HTR-8/SVneo (cell line): ENCODE measurements at places on chromosomes 7 and 10.

DNA sequence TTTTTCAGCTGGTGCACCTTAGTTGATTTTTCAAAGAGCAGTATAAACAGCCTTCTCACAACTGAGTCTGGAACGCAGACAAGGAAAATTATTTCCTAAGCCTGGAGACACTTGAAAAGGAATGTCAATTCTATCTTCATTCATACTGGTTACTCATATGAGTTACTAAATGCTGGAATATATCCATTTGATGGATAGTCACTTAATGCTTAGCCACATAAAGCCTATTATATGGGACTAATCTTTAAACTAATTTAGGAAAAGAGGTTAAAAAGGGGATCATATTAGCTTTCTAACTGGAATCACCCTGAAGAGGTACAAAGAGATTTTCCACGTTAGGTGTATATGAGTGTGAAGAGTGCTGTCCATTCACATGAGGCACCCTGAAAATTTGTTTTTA, 1.7 kb upstream of the HOXA4 start:
- no peak for DNase-seq

GRCh38 chr7:756928-757560, 30.0 kb upstream of the PRKAR1B start:
- no peak for DNase-seq

GRCh38 chr10:28947171-28947570, 269.9 kb downstream of the BAMBI start:
- no peak for DNase-seq

GRCh38 chr7:143126146-143126545, 5.7 kb upstream of the PIP start:
- DNase-seq: no peak

- DNase-seq: no peak
These were observed 66.5 kb downstream of the UBE2H start for GRCh38 chr7:129886167-129886817.

DNA sequence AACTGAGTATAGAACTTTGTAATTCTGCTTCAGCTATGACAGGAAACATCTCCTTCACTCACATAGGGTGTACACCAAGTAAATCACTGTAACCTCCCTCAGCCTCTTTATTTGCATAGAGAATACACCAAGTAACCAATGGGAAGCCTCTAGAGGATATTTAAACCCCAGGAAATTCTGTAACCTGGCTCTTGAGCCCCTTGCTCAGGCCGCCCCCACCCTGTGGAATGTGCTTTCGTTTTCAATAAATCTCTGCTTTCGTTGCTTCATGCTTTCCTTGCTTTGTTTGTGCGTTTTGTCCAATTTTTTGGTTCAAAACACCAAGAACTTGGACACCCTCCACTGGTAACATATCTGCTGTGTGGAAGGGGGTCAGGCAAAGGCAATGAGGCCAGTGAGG, 60.2 kb downstream of the CLRN3 start:
- DNase-seq: no peak

DNA sequence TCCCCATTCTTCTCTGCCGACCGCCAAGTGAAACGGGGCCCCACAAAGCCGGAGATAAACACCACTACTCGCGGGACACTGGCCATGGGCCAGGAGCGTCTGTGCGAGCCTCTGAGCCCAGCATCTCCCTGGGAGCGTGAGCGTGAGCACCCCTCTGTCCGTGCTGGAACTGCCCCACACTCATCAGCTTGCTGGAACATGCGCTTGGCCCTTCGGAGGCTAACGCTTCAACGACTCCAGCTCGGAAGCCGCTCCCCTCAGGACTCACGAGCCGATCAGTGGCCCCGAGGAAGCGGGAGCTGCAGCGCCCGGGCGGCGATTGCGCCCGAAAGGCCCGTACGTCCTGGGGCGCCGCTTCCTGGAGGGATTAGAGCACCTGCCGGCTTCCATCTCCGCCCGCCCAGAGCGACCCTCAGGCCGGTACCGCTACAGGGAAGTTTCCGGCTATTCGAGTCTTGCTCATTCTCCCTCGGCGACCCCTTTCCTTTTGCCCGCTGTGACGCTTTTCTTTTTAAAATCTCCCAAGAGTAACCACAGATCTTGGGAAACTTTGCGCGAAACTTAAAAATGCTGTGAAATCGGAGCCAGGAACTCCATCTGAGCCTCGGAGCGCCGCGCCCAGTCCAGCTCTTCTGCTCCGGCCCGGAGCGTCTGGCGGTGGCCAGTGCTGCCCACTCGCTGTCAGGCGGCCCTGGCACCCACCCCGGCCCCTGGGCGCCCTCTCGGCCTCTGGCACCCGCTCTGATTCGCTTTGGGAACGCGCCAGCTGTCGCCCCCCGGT, 1.0 kb downstream of the TLL2 start:
- no peak for DNase-seq

DNA sequence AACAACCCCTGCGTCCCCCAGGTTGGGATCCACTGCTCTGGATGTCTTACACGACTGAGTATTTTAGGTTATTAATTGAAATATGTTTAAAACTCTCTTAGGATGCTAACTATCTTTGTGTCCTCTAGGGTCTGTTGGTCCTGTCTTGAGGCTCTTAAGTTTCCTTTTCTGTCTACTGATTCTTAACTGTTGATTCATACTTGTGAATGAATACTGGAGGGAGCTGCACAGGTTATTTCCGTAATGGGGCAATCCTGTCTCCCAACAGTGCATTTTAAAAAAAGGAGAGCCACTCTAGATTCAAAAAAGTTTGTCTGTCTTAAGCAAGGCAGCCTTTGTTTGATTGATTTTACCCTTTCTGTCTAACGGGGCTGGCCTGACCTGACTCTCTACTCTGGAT, 237.6 kb upstream of the POM121L12 start:
- no peak for DNase-seq

- DNase-seq: no peak
These were observed 74.2 kb downstream of the RHOBTB1 start for GRCh38 chr10:60869652-60870415.

GRCh38 chr10:37856881-37857286, 526 bp downstream of the ZNF248 start:
- DNase-seq: no peak

DNA sequence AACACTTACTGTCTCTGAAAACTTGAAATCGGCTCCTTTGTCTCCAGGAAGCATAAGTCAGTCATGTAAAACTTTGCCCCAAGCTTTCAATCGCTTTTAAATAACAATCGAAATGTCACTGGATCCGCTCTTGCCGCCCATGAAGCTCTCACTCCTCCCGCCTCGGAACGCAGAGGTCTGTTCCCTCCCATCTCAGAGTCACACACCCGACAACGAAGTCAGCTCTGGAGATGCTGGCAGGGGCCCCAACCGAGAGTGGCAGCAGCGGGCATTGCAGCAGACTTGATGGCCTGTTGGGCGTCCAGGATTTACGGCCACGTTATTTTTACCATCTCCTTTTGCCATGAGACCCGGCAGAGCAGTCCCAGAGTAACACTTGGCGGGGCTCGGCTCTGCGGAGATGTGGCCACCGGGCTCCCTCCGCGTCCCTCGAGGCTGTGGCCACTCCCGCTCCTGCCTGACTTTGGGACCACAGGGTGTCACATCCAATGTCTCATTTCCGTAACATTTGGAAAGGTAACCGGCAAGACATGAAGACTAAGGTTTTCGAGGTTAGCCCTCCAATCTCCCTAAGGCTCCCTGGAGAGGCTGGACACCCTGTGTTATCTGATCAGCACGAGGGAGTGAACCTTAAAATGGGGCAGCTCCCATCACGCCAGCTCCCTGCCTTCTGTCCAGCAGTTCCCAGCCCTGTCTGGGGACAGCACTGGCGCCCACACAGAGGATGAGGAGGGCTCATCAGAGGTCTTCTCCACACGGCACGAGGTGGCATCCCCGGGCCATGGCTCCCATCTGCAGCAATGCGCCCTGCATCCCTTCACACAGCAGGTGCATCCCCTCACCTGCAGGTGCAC, 62.8 kb upstream of the ADGRA1 start:
- DNase-seq: no peak
